CD4-positive, alpha-beta T cell treated with Interleukin-17A for 1 hour (primary cell): ENCODE measurements at places on chromosomes 5 and 9.

GRCh38 chr9:135268981-135269380 is 181.5 kb downstream of the OLFM1 start:
- DNase-seq: no peak

DNA sequence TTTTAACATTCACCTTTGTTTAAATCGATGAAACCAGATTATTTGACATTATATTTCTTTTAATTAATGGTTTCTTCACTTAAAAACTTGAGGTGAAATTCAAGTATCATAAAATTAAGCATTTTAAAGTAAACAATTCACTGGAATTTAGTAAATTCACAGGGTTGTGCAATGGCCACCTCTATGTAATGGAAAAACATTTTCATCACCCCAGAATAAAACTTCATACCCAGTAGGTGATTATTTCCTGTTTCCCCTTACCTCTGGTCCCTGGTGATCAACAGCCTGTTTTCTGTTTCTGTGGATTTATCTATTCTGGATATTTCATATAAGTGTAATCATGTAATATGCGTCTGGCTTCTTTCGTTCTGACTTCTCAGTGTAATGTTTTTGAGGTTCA is 27.2 kb downstream of the HSPA4 start:
- DNase-seq: no peak

GRCh38 chr5:56094579-56095361 is 100.0 kb upstream of the IL6ST start:
- peak; percentile 18 for DNase-seq

DNA sequence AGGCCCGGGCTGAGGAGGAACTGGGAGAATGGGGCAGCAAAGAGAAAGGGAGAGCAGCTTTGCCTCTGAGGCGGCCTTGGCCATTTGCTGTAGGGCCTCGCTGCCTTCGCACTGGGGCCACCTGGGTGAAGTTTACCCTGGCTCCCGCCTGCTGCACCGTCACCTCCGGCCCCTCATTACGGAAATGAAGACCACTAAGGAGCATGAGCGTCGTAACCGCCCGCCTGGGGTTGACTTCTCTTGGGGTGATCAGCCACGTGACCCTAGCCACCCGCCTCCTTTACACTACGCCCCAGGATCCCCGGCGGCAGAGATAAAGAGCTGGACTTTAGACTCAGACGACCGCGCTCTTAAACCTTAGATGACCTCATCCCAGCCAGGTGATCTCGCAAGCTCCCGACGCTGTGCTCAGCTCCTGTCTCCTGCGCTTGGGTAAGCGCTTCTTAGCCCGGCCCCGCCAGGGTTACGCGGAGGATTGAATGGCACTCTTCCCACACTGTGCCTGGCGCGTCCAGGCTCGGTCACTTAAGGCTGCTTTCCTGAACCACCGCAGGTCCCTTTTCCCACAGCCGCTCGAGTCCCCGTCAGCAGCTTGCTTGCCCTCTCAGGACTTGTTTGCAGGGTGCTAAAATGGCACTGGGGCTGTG is 107.9 kb upstream of the LARP1 start:
- DNase-seq: peak; percentile 28
